Effector CD8-positive, alpha-beta T cell (primary cell): ENCODE measurements at places on chromosomes 12 and 14.

DNA sequence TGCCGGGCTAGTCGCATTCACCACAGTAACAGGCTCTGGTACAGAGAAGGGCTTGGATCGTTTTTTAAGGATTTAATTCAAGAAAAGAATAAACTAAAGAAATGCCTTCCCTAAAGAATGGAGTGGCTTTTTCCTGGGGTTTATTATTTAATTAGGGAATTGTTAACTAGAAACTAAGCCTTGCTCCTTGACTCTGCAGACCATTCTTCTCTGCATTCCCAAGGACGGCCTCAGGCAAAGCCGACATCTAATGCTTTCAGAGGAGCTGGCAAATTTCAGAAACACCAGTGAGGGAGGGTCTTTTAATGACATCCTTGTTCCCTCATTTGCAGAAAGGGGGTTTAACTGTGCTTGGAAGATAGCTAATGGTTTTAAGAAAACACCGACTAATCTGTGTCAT is 174.0 kb downstream of the EGLN3 start:
- no peak for DNase-seq

DNA sequence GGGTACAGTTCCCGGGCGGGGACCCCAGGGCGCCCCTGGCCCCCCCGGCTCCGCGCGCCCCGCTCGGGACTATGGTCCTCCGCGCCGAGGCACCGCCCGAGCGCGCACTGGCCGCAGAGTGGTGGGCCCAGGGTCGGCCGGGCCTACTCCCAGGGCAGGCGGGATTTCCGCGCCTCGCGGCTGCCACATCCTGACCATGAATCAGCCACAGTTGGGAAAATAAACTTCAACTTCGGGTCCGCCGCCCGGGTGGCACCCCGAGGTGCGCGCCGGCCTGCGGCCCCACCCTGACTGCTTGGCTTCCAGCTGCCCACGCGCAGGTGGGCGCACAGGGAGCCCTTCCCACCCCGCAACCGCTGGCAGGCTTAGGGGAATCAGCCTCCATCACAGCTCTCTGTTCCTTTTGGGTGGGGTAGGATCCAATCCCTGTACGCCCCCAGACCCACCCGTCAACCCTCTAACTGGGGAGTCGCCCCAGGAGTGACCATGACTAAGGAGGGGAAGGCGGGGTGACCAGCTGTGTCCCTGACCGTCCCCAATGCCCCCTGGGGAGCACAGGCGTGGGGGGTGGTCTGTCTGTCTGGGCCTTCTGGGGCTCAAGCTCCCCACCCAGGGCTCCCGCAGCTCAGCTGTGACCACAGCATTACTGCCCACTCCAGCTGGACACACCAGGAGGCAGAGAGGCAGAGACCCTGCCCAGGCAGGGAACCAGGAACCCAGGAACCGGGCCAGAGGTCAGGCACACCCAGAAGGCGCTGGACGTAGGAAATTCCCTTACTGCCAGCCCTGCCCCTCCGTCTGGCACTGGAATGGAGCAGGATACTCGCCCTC is 678 bp downstream of the INF2 start:
- DNase-seq = no peak

GRCh38 chr14:50667684-50667995 is 466 bp downstream of the SAV1 start:
- DNase-seq = no peak

- no peak for DNase-seq
Observed at GRCh38 chr14:91374879-91375702, 42.5 kb downstream of the CCDC88C start.

GRCh38 chr12:48583728-48584127 is 13.9 kb upstream of the LALBA start:
- DNase-seq = no peak

DNA sequence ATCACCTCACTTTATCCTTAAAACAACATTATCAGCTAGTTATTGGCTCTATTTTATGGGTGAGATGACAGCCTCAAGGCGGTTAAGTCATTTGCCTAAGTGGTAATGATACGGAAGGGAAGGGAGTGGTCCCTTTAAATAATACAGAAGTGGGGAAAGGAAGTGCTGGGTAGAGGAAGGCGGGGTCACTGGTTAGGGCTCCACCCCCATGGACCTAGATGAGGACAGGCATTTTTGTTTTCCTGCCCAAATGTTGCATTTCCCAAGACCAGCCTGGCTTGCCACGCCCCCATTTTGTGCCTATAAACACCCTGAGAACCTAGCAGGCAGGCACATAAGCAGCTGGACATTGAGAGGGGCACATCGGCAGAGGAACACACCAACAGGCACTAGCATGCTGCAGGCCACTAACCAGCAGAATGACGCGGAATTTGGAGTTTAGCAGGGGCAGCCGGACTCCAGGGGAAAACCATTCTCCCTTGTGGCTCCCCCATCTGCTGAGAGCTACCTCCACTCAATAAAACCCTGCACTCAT is 100.9 kb downstream of the EPS8 start:
- no peak for DNase-seq

GRCh38 chr12:118190266-118190665 is 54.3 kb downstream of the PEBP1 start:
- no peak for DNase-seq

- DNase-seq = no peak
Observed at GRCh38 chr12:131795064-131795463, 33.1 kb upstream of the MMP17 start.

DNA sequence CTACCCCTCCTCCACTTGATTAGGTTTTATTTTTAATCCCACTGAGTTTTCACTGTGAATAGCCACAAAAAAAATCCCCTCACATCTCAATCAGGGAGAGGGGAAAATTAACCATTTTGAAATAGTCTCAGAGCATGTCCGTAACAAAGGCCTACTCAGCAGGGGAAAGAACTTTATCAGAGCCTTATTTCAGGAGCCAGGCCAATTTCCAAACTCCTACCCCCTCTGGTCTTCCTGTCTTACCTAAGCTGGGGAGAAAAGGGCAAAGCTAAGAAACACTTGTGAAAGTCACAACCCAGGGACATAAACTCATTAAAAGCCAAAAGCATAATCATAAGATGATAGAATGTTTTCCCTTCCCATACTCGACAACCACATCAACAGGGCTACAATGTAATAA is 260.3 kb upstream of the DIO3 start:
- no peak for DNase-seq

- DNase-seq = no peak
Observed at GRCh38 chr14:91466192-91466591, 43.9 kb downstream of the PPP4R3A start.

DNA sequence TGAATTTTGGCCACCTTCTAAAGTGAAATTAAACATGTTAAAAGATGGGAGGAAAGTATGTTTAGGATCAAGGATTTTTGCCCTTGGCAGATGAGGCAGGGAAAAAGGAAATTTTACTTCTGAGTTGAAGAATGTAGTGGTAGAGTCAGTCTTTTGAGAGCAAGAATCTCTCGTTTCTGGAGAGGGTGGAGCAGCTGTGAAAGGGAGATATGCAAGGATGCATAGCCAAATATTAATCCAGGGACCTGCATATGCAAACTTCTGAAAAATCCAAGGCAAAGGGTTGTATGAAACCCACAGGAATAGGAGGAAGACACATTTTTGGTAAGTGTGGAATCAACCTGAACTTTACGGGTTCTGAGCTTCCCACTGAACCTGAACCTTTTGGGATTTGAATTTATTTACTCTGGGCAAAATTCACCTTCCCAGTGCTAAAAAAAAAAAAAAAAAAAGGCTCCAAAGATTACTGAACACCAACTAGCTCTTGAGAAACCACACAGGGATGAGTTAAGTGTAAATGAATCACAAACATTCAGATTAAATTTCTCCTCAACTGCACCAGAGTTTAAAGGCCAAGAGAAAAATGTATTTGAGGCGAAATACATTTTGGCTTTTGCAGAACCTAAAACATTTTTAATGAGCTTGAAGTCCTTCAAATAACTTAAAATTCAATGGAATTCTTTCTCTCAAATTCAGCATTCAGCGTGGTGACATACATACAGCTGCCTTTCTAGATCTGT is 187.1 kb upstream of the CDKN3 start:
- no peak for DNase-seq

- DNase-seq = no peak
Observed at GRCh38 chr14:50475460-50475859, 56.9 kb downstream of the MAP4K5 start.

GRCh38 chr14:90191154-90191553 is 65.2 kb upstream of the PSMC1 start:
- DNase-seq = no peak

- no peak for DNase-seq
Observed at GRCh38 chr12:1798641-1799020, 21.7 kb upstream of the LRTM2 start.

- no peak for DNase-seq
Observed at GRCh38 chr12:103308396-103308795, 187.4 kb downstream of the C12orf42 start.

DNA sequence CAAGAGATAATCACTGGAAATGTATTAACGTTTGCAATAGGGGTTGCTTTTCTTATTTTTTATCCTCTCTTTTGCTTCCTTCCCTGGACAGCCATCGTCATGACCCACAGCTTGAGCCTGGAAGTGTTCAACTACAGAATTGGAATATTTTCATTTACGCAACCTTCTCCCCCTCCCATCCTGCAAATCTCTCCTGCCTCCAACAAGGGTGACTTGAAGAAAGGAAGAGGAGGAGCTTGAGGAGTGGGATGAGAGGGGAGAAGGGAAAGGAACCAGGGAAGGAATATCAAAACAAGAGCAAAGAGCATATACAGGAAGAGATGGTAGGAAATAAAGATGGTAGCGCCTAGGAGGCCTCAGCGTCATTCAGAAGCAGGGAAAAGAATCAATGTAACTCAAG is 1.6 kb upstream of the MANSC4 start:
- no peak for DNase-seq

DNA sequence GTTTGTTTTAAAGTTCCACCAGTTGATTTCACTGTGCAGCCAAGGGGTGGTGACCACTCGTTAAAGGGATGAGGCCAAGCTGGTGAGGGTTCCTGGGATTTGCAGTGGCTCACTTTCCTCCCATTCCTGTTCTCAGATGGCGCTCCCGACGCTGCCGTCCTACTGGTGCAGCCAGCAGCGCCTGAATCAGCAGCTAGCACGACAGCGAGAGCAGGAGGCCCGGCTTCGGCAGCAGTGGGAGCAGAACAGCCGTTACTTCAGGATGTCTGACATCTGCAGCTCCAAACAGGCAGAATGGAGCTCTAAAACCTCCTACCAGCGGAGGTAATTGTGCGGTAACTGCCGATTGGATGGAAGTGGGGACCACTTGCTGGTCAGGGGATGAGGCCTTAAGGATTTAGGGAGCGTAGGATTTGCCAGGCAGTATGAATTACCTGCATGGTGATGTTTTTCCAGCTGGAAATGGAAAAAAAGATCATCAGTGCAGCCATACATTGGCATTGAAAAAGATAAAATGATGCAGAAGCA is 2.9 kb downstream of the TCHP start:
- no peak for DNase-seq

DNA sequence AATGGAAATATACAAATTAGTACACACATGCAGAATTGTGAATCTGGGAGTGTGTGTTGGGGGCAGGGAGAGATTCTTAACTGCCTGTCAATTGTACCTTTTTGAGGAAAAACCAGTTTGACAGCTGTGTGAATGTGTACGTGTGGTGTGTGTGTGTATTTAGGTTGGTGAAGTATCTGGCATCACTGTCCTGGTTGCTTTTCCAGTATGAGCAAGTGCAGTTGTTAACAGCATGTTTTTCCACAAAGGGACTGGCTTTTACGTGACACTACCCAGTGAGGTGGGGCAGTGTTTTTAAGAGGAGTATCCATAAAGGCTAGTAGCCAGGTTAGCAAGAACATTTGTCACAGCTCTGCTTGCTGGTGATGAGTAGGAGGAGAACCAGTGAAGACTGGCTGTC is 56.1 kb downstream of the DAAM1 start:
- no peak for DNase-seq

- DNase-seq = no peak
Observed at GRCh38 chr14:96054661-96055060, 15.5 kb downstream of the C14orf132 start.

GRCh38 chr12:109192358-109192757 is 76.0 kb downstream of the ACACB start:
- no peak for DNase-seq

DNA sequence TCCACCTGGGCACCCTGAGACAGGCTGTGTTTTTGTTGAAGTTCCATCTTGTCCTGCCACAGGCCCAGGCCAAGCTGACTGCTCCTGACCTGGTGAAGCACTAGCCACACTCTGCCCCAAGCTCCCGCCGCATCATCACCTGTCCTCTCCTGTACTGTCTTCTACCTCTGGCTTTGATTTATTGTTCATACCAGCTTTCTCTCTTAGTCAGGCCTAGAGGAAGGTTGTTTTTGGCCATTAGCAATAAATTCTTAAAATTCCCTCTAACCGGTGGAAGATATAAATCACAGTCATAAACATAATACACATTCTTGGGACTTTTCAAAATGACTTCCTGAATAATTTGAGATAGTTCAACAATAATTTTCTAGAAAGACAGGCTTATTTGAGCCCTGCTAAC is 169.4 kb downstream of the DAD1 start:
- no peak for DNase-seq

- no peak for DNase-seq
Observed at GRCh38 chr12:96448300-96448699, 41.1 kb upstream of the CFAP54 start.

GRCh38 chr12:40502322-40502721 is 189.9 kb upstream of the CNTN1 start:
- no peak for DNase-seq

- DNase-seq = no peak
Observed at GRCh38 chr12:94187361-94187760, 39.0 kb downstream of the PLXNC1 start.

DNA sequence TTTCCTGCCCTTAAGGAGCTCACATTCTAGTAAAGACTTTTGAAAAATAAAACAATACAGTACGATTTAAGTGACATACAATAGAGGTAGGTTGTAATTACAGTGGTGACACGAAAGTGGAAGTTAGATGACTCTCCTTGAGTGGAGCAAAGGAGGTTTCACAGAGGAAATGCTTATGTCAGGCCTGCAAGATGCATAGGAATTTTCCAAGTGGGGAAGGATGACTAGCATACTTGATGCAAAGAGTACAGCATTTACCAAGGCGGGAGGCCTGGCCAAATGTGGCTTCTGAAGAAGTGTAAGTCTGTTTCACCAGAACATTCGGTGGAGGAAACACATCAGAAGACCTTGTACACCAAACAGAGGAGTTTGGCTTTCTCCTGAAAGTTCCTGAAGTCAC is 55.2 kb downstream of the ERO1A start:
- DNase-seq = no peak

- no peak for DNase-seq
Observed at GRCh38 chr12:130127912-130128789, 34.1 kb upstream of the FZD10 start.

GRCh38 chr14:48925184-48925583 is 661.0 kb downstream of the RPS29 start:
- DNase-seq = no peak

- no peak for DNase-seq
Observed at GRCh38 chr14:83559721-83560120, 1970.2 kb upstream of the FLRT2 start.

DNA sequence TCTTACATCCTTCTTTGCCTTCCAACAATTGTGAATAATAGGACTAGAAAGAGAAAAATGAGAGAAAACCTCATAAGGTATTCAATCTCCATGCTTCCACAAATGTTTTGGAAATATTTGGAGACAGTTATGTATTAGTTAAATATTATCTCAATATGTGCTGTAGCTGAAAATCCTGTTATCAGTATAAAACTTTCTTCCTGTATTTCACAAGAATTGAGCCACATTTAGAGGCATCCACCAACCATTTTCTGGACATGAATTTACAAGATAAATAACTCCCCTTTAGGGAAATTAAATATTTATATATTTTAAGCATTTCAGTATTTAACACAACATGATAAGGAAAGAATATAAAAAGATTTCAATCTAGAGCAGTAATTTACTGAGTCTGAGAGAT is 200.3 kb downstream of the GPHN start:
- DNase-seq = no peak
